CD4-positive, alpha-beta T cell treated with Interleukin-17A for 4 hours (primary cell): ENCODE measurements at places on chromosomes 1 and 21.
A peak's percentile ranks its signal among the peaks of the same experiment; 100 is the strongest.

GRCh38 chr1:215076322-215076721 lies 6.2 kb upstream of the KCNK2 start:
- no peak for DNase-seq

GRCh38 chr1:184870319-184870718 lies 104.0 kb downstream of the NIBAN1 start:
- DNase-seq = peak; percentile 25

DNA sequence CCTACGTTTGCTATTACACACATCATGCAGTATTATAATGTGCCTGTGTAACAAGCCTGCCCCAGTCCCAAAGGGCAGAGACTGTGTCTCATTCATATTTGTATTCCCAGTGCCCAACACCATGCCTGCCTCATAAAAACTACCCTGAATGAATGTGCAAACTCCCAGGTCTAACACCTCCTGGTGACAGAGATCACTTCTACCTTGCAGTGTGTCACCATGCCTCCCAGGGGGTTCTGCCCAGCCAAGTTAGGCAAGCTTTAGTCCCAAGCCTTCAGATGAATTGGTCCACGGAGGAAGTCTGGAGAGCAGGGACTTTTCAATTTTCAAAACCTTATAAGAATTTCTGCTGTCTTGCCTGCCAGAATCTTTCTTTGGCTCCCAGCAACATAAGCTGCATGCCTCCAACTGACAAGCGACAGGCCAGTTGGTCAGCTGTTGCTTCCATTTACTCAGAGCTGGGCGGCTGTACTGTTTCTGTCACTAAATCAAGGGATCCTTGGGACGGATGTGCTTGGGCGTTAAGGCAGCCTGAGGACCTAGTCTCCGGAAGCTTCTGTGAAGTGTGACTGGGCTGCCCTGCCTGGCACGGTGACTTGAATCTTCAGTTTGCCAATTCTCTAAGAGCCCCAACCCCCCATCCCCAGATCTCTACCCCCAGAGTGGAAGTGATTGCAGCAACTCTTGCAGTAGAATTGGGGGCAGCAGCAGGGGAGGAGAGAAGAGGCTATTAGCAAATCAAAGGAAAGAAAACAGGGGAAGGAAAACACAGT lies 1.2 kb downstream of the RXRG start:
- DNase-seq = peak; percentile 10

GRCh38 chr1:58539553-58539952 lies 7.0 kb downstream of the OMA1 start:
- DNase-seq = no peak

- no peak for DNase-seq
These were observed 1352.7 kb downstream of the AMY1C start for GRCh38 chr1:105102371-105102770.

- no peak for DNase-seq
These were observed 134.5 kb upstream of the MAGI3 start for GRCh38 chr1:113255720-113256347.
